ENCODE measurements at places on chromosomes 7 and 10.

DNA sequence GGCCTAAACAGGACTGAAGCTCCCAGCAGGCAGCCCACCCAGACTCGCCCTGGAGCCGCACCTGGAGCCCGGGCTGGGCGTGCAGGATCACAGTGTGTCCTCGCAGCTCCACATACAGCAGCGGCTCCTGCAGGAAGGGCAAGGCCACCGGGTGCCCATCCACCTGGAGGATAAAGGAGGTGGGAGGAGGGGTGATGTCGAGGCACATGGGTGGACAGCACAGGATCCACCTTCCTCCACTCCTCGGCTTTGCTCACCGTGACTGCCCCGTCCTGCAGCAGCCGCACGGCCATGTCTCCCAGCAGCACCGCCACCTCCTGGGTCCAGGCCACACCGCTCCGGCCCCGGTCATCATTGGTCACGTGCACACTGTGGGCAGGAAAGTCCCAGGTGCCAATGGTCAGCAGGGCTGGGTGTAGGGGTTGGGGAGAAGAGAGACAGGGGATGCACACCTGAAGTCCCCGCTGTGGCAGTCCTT, 16.8 kb downstream of the ATP6V1F start:
- DNase-seq = no peak

- DNase-seq = no peak
Measured at GRCh38 chr10:63414481-63415260, 51.1 kb downstream of the JMJD1C start.

DNA sequence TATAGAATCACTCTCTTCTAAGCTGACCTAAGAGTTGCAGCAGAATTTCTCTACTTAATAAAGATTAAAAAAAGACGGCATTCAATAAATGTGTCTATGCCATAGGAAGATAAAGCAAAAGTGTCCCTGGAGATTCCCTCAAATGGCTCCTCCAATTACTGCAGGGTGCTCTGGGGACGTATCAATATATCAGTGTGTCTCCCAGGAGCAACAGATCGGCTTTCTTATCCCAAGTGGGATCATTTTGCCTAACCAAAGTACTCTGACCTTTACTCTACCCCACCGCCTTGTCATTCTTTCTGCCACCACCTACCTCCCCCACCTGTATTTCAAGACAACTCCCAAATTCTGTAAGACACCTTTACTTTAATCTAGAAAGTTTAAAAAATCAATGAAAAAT, 202.0 kb upstream of the SEMA3C start:
- no peak for DNase-seq

GRCh38 chr7:26948617-26949118, 84.3 kb upstream of the SKAP2 start:
- no peak for DNase-seq

DNA sequence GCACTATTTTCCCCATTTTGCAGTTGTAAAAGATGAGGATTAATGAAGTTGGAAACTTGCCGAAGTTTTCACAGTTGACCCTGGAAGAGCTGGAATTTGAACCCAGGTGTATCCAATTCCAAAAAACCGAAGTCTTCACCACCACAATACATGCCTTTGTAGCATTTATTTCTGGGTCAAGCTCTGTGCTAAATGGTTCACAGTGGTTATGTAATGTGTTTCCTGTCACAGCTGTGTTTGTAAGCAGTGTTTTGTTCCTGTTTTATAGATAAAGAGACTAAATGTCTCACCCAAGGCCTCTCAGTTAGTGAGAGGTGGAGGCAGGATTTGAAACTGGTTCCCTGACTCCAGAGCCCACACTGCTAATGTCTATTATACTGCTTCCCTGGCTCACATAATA, 17.6 kb downstream of the SFTPA2 start:
- no peak for DNase-seq

All from activated effector memory CD4-positive, alpha-beta T cell treated with Interleukin-2 at 50 U/mL for 16 hours (primary cell).